HT-29 (cell line): ENCODE measurements at places on chromosomes 16 and 17. TPM values are rescaled to one million over a fixed set of nuclear protein-coding genes. Genes with fewer than 3 reads are reported as not detected.

- DNase-seq, result peak; percentile 38
Observed at GRCh38 chr17:64496348-64496785, 487 bp downstream of the POLG2 start.

DNA sequence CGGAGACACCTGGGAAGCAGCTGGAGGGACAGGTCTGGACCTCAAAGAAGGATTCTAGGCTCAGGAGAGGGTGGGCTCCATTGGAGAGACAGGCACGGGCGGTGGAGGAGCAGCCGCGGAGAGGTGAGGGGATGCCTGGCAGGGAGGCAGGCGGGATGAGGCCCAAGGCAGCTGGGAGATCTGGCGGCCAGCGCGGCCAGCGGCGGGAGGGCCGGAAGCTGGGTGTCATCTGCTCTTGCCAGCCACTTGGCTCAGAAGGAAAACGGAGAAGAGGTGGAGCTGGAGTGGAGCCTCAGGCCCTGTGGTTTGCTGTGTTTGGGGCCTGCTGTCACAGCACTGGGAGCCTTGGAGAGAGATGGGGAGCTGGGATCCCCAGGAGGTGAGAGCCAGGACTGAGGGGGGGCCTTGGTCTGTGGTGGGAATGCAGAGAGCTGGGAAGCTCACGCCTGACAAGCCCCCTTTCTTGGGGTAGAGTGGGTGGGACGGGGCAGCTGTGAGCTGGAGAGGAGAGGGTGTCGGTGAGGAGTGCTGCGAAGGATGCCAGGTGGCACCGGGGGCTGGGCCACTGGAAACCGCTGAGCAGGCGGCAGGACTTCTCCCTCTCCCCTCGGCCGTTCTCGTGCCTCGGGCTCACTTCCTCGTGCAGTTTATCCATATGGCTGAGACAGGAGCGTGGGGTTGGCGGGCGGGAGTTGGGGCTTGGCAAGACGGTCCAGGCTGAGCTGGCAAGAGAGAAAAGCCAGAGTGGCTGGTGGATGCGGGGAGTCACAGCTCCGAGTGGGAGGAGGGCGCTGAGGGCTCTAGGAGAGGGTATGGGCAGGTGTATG, 8.0 kb downstream of the TBC1D24 start:
- no peak for DNase-seq

GRCh38 chr17:49597928-49598655, 22.4 kb downstream of the NXPH3 start:
- no peak for DNase-seq

GRCh38 chr17:59812139-59812538, 80.6 kb downstream of the TUBD1 start:
- no peak for DNase-seq

DNA sequence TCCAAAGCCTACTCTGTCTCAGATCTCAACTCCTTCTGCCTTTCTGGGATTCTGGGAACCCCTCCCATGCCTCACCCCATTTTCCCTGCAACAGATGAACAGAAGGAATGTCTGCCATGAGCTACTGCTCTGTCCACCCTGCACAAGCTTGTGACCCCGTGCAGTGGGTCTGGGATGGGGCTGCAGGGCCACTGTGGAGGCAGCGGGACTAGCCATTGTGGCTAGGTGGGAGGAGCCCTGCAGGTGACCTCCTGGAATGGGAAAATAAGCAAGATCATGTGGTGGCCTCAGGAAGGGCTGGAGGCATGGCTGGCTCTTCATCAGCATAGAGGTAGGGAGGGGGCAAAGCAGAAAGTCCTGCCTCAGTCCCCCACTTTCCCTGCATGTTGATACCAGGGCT, 13.7 kb downstream of the PDP2 start:
- DNase-seq, result no peak

DNA sequence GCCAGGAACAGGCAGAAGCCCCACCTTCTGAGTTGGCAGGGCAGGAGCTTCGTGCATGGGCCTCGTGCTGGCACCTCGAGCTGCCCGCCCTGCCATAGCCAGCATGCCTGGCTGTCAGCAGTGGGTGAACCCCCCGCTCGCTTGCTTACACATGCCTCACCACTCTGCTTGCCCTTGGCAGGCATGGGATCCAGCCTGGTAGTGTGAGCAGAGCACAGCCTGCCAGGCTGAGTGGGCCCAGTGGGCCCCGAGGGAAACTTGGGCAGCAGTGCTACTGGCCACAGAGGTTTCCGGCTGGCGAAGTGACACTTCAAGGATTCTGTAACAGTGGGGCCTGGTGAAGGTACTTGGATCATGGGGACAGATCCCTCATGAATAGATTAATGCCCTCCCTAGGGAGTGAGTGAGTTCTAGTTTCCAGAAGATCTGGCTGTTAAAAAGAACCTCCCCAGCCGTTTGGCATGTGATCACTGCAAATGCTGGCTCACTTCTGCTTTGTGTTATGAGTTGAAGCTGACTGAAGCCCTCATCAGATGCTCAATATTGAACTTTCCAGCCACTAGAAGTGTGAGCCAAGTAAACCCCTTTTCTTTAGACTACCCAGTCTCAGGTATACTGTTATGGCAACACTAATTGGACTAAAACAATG, 114.7 kb downstream of the BCAS3 start:
- DNase-seq, result no peak

- no peak for DNase-seq
Observed at GRCh38 chr17:53193044-53193443, 629.7 kb upstream of the KIF2B start.

GRCh38 chr16:9012848-9013507, 49.3 kb upstream of the USP7 start:
- DNase-seq, result no peak

Gene HOXB2
- total RNA-seq, result 2.3 and 7.0 TPM in 2 replicates

Gene SLC9A5
- 2.2 and 2.7 TPM in 2 replicates for total RNA-seq

Gene CCDC40
- 5.5 and 7.0 TPM in 2 replicates for total RNA-seq

Gene TMC8
- total RNA-seq, result 4.1 and 7.2 TPM in 2 replicates

Gene TNP2
- total RNA-seq, result not detected in 2 replicates

Gene CACNA1G
- 0.05 and 0.57 TPM in 2 replicates for total RNA-seq

Gene DNAJC7
- 49.1 and 52.8 TPM in 2 replicates for total RNA-seq
